ENCODE measurements at places on chromosomes 1 and 21. TPM values are rescaled to one million over a fixed set of nuclear protein-coding genes. Genes with fewer than 3 reads are reported as not detected.

The ZNF684 gene
- total RNA-seq, result 1.5 TPM

The LAMB3 gene
- total RNA-seq, result 22.5 TPM

The AMIGO1 gene
- total RNA-seq, result 1.2 TPM

The SEC16B gene
- total RNA-seq, result 0.75 TPM

The C1QB gene
- total RNA-seq, result not detected

The SERTAD4 gene
- 0.46 TPM for total RNA-seq

The DISC1 gene
- total RNA-seq, result 0.27 TPM

The ZFP69 gene
- not detected for total RNA-seq

The SPRR1B gene
- not detected for total RNA-seq

The MAP10 gene
- 1.2 TPM for total RNA-seq
